SK-N-SH treated with all-trans-retinoic acid at 6 μM for 48 hours (cell line): ENCODE measurements at places on chromosomes 7 and 10.

DNA sequence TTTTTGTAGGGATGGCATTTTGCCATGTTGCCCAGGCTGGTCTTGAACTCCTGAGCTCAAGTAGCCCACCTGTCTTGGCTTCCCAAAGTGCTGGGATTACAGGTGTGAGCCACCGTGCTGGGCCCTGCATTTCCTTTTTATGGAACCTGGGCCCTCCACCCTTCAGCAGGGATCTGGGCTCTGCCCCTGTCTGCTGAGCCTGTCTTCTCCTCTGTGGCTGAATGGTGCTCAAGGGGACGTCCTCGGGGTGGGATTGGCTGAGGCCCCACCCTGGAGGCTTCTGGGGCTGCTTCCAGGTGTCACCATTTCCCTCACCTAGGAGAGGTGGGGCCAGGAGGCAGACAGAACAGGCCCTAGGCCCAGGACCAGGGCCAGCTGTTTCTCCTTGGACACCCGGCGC, 18.4 kb downstream of the FAM241B start:
- no peak for ATAC-seq

DNA sequence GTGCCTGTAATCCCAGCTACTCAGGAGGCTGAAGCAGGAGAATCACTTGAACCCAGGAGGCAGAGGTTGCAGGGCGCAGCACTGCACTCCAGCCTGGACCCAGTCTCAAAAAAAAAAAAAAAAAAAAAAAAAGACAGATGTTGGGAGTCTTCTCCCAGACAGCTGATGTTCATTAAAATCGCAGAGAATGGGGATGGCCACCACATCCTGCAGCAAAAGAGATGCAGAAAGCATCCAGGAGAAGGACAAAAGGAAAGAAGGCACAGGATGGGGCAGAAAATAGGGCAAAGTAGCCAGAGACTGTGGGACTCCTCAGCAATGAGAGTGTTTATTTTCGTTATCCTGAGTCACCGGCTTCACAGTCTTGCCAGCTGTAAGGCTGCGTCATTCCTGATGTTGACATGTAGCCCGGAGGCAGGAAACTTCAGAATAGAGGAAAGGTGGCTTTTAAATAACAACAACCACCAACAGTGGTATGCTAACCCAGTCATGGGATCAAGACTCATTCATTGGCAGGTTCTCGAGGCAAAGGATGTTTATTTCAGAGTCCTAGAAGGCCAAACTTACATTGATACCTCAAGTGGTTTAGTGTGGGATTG, 149.5 kb upstream of the SVIL start:
- ATAC-seq = peak; percentile 99

GRCh38 chr7:121204537-121204936, 124.3 kb upstream of the WNT16 start:
- peak; percentile 36; the same call in 1 of the 3 replicates for ATAC-seq

DNA sequence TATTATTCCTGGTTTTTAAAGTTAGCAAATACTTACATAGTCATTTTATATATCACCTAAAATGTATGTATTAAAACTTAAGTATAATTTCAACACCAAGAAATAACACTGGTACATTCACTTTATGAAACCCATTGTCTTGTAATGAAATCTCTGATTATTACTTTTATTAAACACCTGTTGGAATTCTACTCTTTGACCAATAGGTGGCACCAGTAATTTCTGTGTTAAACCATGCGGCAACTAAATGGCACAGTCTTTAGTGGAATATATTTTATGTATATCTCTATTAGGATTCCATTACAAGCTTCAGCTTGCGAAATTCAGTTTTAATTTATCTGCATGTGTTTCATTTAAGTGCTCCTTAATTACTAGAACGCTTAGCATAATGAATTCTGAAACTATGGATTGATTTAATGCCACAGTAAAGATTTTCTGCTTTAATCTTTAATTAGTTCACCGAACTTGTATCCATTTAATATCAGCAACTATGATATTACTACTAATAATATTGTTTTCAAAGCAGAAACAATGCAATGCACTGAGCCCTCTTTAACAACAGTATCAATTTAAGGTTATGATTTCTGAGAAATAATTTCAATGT, 181.3 kb downstream of the MAGI2 start:
- ATAC-seq = peak; percentile 76; the same call in 2 of the 3 replicates
